Endodermal cell (in vitro differentiated cells): ENCODE measurements at places on chromosomes 13 and 19. TPM values are rescaled to one million over a fixed set of nuclear protein-coding genes. Genes with fewer than 3 reads are reported as not detected.

DNA sequence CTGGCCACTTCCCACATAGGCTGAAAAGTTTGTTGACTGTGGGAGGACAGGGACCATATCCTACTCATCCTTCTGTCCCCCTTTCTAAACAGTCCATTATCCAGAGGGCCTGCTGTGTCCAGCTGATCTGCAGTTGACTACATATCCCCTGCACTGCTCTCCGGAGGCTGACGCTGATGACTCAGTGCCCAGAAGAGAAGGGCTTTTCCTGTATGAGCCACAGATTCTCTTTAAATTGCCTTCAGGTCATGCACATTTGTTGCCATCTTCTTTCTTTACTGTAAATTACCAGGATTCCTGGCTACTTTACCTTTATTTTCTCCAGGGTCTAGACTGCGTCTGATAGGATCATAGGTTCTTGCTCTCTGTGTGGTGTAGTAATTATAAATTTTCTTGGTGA, 125.2 kb downstream of the LACC1 start:
- no peaks in the 10 kb centered on the region for H3K27me3 ChIP-seq
- H3K4me1 ChIP-seq, result peaks cover 6% of the 10 kb centered on the region
- no peak for DNase-seq
- no peak overlapping the region for H3K4me3 ChIP-seq

- H3K4me1 ChIP-seq, result no peaks in the 10 kb centered on the region
- H3K27ac ChIP-seq, result peak overlapping the region; percentile 95
- peak; percentile 86 for DNase-seq
- peak overlapping the region; percentile 97 for H3K4me3 ChIP-seq
Measured at GRCh38 chr19:12611361-12611699, 610 bp downstream of the ZNF791 start.

DNA sequence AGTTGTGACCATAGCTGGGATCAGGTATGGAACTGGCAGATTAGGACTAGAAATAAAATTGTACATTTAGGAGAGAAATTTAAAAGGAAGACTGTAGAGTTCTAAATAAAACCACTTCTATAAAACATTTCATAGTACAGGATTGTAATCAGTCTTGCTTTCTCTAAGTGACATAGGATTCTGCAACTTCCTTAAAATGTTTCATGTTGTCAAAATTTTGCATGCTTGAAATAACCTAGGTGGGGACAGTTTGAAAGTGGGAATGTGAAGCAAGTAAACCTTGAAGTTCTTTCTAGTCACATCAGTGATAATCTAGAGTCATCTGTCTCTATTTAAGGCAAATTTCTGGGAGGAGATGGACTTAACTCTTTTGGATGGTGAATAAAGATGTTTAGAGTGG, 6.7 kb downstream of the TM9SF2 start:
- DNase-seq, result no peak
- no peaks in the 10 kb centered on the region for H3K27me3 ChIP-seq
- peaks cover 41% of the 10 kb centered on the region for H3K36me3 ChIP-seq
- H3K27ac ChIP-seq, result no peak overlapping the region
- no peak overlapping the region for H3K4me3 ChIP-seq

DNA sequence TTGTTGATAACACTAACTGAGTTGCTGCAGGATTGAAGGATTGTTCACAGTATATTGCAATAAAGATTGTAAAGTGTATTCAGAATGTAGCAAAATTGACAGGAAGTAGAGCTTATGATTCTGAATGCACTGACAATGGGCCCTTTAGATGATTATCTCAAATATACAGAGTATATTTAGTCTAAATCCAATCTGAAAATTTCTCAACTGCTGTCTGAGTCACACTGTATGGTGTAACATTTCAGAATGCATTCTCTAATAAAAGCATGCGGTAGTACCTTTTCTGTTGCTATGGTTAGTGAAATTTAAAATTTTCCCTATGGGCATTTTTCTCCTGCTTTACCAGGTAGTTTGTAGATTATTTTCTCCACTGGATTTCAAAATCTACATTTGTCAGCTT, 365.2 kb downstream of the PCDH17 start:
- no peaks in the 10 kb centered on the region for H3K4me1 ChIP-seq
- no peak overlapping the region for H3K27ac ChIP-seq
- H3K27me3 ChIP-seq, result no peaks in the 10 kb centered on the region
- no peaks in the 10 kb centered on the region for H3K36me3 ChIP-seq
- DNase-seq, result no peak
- H3K4me3 ChIP-seq, result no peak overlapping the region

- peak; percentile 96 for DNase-seq
- H3K27me3 ChIP-seq, result no peaks in the 10 kb centered on the region
- H3K4me3 ChIP-seq, result peak overlapping the region; percentile 53
- peak overlapping the region; percentile 38 for H3K27ac ChIP-seq
- H3K4me1 ChIP-seq, result no peaks in the 10 kb centered on the region
Measured at GRCh38 chr19:10352764-10353671, 13.6 kb upstream of the ICAM3 start.

DNA sequence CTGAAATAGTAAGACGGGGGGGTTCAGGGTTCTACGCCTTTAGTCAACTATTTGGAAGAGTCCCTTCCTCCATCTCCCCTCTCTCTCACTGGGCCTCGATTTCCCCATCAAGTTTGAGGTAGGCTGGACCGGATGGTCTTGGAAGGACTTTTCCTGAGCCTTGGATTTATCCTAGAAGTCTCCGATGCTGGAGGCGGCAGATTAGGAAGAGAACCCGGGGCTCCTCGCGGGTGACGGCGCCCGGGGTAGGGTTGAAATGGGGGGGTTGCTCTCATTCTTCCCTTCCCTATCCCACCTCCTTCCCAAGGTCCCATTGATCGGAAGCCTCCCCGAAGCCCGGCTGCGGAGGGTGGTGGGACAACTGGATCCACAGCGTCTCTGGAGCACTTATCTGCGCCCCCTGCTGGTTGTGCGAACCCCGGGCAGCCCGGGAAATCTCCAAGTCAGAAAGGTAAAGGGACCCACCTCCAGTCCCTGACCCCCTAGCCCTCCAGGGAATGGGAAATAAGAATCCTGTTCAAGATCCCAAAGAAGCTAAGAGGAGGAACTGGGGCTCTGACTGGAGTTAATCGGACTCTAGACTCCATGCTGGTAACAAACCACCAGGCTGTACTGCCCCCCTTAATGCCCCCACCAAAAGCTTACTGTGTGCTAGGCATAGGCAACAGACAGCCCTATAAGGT, 781 bp downstream of the QPCTL start:
- peak overlapping the region; percentile 95 for H3K4me3 ChIP-seq
- H3K4me1 ChIP-seq, result no peaks in the 10 kb centered on the region
- H3K36me3 ChIP-seq, result peaks cover 38% of the 10 kb centered on the region

GRCh38 chr13:112062571-112063570, 4.1 kb upstream of the SOX1 start:
- H3K27ac ChIP-seq, result no peak overlapping the region
- H3K4me1 ChIP-seq, result no peaks in the 10 kb centered on the region
- no peak overlapping the region for H3K4me3 ChIP-seq
- peak; percentile 88 for DNase-seq

DNA sequence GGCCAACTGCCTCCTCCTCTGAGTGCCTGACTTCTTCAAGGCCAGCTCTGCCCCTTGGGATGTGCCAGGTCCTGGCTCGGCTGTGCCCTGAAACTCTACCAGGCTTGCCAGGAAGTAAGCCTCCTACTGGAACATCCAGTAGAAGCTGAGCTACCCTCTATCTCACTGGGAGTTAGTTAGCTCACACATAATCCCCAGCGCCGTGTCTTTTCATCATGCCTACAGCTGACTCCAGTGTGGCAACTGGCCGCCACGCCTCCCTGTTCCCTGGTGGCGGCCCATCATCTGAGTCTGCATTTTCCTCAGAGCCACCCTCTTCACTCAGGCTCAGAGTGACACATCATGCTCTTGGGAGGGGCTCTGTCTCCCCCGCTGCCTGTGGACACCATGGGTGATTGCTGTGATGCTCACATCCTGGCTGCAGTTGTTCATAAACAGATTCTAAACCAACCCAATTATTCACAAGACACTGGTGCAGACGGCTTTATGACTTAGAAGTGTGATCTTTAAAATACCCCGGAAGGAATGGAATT, 131.9 kb upstream of the IRS2 start:
- no peaks in the 10 kb centered on the region for H3K27me3 ChIP-seq
- H3K27ac ChIP-seq, result no peak overlapping the region

DNA sequence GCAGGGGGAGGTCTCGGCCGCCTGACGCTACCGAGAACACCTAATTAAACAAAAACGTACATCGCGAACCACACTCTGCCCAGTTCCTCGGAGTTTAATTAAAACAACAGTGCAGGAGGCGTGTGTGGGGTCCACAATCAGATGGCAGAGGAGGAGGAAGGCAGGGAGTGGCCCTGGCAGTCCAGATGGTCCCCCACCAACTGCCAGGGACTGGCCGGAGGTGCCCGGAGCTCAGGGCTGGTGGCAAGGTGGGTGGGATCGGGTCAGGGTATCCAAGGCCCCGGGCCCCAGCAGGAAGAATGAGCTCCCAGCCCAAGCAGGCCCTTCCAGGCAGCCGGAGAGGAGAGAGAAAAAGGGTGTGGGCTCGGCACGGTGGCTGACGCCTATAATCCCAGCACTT, 71.3 kb downstream of the PTPRS start:
- peaks cover 44% of the 10 kb centered on the region for H3K36me3 ChIP-seq
- no peaks in the 10 kb centered on the region for H3K27me3 ChIP-seq
- no peaks in the 10 kb centered on the region for H3K4me1 ChIP-seq
- no peak for DNase-seq
- no peak overlapping the region for H3K4me3 ChIP-seq
- H3K27ac ChIP-seq, result peak overlapping the region; percentile 49

DNA sequence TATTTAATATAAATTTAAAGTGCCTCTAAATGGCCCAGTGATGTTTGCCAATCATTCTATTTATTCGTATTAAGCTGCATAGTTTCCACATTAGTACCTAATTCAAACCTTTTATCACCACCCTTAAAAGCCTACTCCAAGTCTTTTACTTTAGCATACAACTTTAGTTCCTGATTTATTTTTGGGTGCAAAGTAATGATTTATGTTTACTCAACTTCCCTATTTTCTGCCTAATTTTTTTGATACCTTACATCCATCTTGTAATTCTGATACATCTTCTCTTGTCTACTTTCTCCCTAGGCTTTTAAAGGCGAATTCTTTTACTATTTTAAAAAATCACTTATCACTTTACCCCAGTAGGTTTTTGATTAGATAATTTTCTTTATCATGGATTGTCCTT, 2651.1 kb upstream of the PCDH20 start:
- H3K4me1 ChIP-seq, result no peaks in the 10 kb centered on the region
- H3K4me3 ChIP-seq, result no peak overlapping the region
- no peaks in the 10 kb centered on the region for H3K27me3 ChIP-seq
- H3K36me3 ChIP-seq, result no peaks in the 10 kb centered on the region

DNA sequence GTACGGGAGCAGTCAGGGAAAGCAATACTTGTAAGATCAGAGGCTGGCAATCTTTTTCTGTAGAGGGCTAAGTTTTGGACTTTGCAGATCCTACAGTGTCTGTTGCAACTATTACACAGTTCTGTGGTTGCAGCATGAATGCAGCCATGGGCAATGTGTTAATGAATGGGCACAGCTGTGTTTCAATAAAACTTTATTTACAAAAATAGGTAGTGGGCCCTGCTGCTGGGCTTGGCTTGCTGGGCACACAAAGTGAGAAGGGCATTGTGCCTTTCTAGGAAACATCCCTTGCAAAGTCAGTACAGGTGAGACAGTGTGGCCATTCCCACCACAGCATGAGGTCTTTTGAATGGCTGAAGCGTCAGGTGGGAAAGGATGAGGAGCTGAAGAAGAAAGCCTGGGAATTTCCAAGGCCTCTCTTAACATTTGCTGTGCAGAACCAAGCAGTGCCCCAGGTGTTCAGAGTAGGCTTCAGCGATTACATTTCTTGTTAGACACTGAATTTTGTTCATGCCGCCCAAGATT, 9.1 kb downstream of the KL start:
- no peaks in the 10 kb centered on the region for H3K4me1 ChIP-seq
- no peak overlapping the region for H3K4me3 ChIP-seq
- no peaks in the 10 kb centered on the region for H3K27me3 ChIP-seq
- H3K27ac ChIP-seq, result no peak overlapping the region

DNA sequence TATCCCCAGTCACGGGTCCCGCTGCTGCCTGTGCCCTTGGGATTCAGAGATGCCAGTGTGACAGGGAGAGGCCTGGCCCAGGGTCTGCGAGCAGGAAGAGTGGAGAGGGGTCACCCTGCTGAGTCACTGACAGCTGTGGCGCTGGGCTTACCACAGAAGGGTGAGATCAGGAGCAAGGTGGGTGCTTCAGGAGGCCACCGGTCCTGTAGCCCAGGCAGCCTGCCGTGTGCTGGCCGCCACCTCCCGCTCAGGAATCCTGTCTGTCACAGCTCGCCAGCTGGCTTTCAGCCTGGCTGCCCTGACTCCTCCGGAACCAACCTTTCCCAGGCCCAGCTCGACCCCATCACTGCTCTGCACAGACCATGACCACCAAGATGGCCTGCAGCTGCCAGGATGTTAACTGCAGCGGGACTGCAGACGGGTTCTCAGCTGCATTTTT, 25.3 kb downstream of the NAXD start:
- peak; percentile 48 for DNase-seq
- no peaks in the 10 kb centered on the region for H3K27me3 ChIP-seq
- H3K36me3 ChIP-seq, result peaks cover 73% of the 10 kb centered on the region
- no peak overlapping the region for H3K4me3 ChIP-seq

The NFIC gene
- 3.9 to 5.5 TPM (median 5.2 TPM) in 3 replicates for total RNA-seq

The B9D2 gene
- total RNA-seq, result 6.1 and 6.2 TPM in 2 replicates
